Renal cortical epithelial cell (primary cell): ENCODE measurements at places on chromosomes 4 and X. TPM values are rescaled to one million over a fixed set of nuclear protein-coding genes. Genes with fewer than 3 reads are reported as not detected.

The CAPN6 gene
- 0.87 and 4.9 TPM in 2 replicates for total RNA-seq

- peak; percentile 89 for DNase-seq
Measured at GRCh38 chr4:112550728-112551127, 34.7 kb upstream of the NEUROG2 start.

DNA sequence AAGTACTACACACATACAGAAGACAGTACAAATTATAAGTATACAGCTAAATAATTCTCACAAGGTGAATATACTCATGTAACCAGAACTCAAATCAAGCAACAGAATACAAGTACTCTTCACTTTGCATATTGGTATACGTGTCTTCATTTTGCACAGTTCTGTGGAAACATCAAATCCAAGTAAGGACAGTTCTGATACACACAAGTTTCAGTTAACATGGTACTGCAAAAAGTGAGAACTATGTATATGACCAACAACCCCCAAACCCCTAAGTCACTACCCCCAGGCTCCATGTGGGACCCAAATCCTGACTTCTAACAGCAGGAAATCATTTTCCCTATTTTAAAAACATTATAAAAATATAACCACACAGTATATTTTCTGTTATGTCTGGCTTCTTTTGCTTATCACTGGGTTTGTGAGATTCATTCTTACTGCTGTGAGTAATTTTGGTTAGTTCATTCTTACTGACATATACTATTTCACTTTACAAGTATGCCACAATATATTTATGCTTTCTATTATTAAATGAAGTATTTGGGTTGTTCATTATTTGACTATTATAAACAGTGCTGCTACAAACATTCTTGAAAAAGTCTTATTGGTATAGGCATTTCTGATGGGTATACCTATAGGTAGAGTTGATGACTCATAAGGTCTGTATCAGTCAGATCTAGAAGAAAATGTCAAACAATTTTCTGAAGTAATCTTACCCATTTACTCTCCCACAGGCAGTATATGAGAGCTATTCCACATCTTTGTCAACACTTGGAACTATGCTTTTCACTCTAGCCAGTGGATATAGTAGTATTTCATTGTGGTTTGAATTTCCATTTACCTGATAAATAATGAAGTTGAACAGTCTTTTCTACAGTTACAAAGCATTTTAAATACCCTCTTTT, 47.0 kb downstream of the SCLT1 start:
- no peak for DNase-seq

- DNase-seq, result no peak
Measured at GRCh38 chr4:178275671-178276360, 833.6 kb upstream of the AGA start.

DNA sequence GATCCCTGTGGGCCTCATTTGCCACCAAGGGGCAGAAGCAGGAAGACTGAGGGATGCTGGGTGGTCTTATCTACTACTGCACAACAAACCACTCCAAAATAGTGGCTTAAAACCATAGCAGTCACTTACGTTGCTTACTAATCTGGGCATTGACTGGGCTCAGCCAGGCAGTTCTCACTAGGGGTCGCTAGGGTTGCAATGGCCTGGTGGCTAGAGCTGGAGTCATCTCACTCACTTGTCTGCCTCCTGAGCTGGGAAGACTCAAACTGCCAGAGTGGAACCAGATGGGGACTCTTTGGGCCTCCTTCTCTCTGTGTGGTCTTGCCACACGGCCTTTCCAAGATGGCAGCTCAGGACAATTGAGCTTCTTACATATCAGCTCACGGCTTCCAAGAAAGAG, 216.3 kb upstream of the BCOR start:
- DNase-seq, result no peak

GRCh38 chrX:136094962-136095361, 52.4 kb upstream of the FHL1 start:
- no peak for DNase-seq

- no peak for DNase-seq
Measured at GRCh38 chr4:2753436-2753835, 2.7 kb downstream of the TNIP2 start.
